ENCODE measurements at places on chromosomes 6 and 20. TPM values are rescaled to one million over a fixed set of nuclear protein-coding genes. Genes with fewer than 3 reads are reported as not detected.

GRCh38 chr6:25215881-25216280 lies 63.3 kb upstream of the CARMIL1 start:
- no peak for DNase-seq

- peak; percentile 82 for DNase-seq
Measured at GRCh38 chr6:53484476-53485280, 60.2 kb downstream of the GCLC start.

Gene CD40
- 15.8 TPM for total RNA-seq

GRCh38 chr6:102340311-102340710 lies 946.8 kb downstream of the GRIK2 start:
- no peak for DNase-seq

DNA sequence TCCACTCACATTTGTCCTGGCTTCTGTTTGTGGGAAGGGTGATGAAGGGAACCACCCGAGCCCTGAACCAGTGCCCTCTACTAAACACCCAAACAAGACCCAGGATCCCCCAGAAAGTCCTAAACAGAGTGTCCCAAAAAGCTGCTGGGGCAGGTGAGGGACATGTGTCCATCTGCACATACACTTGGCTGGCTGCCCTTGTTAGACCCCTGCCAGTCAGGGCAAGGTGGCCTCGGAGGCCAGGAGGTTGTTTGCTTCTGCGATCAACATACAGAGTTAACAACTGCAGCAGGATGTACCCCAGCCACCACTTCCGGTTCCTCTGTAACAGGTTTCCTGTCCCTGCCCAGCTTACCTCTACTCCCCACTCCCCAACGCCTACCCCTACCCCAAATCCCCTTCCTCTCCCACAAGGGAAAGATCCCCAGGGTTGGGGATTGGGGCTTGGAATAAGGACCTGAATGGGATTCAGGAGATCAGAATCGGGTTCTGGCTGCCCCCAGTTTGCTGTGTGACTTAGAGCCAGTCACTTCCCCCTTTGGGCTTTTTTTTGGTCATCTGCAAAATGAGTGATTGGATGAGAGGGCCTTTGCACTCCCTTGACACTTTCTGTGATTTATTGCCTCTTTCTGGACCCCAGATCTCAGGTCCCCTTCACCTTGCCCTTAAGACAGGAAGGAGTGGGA lies 13.9 kb downstream of the DEF6 start:
- DNase-seq: no peak

GRCh38 chr6:144769142-144769541 lies 484.0 kb downstream of the UTRN start:
- DNase-seq: no peak

Gene BPI
- 0.72 TPM for total RNA-seq

DNA sequence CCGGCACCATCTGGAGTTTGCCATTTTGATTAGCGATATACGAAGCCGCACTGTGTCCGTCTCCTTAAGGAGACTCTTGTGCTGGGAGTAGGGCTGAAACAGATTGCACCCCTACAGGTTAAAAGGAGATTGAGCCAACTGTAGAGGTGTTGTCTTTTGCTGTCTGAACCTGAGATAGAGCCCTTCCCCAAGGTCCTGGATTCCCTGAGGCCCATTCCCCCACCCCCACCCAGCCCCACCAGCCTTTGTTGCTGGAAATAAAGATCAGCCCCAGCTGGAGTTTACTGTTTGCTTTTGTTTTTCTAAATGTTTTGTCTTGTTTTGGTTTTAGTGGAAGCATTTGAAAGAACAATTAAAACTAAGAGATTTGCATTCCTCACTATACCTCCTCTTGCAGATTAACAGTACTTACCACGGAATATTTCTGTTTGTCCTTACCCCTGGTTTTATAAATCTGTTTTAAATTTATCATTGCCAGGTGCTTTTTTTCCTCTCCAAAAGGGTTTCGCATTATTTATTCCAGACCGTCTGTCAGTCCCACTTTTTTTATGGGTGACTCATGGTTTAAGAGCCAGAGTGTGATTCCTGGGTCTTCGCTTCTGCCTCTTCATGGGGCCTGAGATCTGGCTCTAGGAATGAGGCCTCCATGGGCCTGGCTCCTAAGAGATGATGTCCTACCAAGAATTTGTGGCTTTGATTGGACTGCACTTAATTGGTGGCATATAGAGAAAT lies 169.2 kb downstream of the DTNBP1 start:
- DNase-seq: no peak

DNA sequence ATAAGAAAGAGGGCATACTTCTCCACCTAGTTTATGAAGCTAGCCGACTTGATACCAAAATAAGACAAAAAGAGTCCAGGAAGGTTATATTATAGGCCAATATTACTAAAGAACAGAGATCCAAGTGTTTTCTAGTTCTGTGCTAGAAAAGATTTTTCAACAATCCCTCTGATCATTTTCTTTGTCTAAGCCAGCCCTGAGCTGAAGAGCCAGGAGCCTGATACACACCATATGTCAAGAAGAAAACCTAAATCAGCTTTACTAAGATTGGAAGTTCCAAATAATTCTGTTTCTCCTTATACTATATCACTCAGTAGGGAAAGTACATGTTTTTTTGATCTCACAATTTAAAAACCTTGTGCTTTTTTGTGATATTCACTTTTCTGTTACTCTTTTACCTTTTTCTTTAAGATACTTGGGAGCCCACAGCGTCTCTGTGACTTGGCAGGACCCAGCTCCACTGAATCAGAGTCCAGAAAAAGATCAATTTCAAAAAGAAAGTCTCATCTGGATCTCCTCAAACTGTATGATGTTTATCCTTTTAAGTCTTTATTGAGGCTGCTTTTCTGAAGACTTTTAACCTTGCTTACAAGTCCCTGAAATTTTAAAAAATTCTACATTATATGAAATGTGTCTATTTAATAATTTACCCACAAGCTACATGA lies 43.0 kb upstream of the PBOV1 start:
- no peak for DNase-seq

- DNase-seq: no peak
Measured at GRCh38 chr6:148514091-148514845, 171.6 kb downstream of the SASH1 start.

Gene DNAH8
- total RNA-seq: 0.03 TPM

- DNase-seq: no peak
Measured at GRCh38 chr6:447381-448165, 56.0 kb downstream of the IRF4 start.

- DNase-seq: no peak
Measured at GRCh38 chr6:5305968-5306626, 44.8 kb downstream of the FARS2 start.

Gene CENPQ
- 3.5 TPM for total RNA-seq

DNA sequence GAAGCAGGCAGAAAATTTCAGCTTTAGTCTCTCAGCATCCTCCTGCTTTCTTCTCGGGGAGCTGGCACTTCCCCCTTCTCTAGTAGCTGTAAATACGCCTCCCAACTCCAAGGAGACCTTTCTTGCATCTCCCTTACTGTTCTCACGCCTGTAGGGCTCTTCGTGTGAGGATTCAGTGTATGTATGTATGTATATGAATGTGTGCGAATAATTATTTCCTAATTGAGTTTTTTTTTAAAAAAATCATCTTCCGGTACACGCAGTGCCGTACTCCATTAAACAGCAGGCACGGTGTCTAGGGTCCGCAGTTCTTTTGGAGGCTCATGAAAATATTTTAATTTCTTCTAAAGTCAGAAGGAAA lies 85.4 kb downstream of the HFE start:
- peak; percentile 19 for DNase-seq

- DNase-seq: no peak
Measured at GRCh38 chr6:157406661-157407060, 25.7 kb downstream of the ZDHHC14 start.

Gene CDSN
- 0.17 TPM for total RNA-seq

- DNase-seq: no peak
Measured at GRCh38 chr20:39083761-39084160, 121.6 kb downstream of the DHX35 start.

Gene ADGRG6
- 13.9 TPM for total RNA-seq

Gene MYBL2
- 1.6 TPM for total RNA-seq

DNA sequence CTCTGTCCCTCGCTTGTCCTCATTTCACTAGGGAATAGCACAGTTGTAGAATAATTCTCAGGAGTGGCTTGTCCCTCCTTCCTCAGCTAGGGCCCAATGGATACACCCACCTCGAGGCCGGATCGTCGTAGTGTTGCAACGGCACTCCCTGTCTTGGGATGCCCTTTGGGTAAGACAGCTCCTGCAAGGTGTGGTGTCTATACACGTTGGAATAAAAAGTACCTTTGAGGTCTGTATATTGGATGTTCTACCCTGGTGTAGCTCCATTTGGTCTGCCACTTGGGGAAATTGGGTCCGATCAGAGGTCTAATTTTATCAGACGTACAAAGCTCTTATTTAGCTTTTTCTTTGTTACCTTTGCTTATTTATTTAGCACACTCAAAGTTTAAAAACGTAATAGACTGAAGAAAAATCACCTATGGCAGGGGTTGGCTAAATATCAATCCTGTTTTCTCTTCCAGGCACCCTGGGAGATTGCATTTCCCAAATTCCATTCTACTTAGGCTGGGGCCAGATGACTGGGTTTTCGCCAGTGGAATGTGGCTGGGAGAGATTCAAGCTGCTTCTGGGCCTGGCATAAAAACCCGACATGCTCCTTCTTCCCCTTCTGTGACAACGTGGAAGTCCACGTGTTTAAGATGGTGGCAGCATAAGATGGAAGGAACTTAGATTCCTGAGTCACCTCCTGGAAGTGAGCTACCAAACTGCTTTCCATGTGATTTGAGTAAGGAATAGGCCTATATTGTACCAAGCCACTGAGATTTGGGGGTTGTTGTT lies 82.3 kb upstream of the CD83 start:
- peak; percentile 33 for DNase-seq

DNA sequence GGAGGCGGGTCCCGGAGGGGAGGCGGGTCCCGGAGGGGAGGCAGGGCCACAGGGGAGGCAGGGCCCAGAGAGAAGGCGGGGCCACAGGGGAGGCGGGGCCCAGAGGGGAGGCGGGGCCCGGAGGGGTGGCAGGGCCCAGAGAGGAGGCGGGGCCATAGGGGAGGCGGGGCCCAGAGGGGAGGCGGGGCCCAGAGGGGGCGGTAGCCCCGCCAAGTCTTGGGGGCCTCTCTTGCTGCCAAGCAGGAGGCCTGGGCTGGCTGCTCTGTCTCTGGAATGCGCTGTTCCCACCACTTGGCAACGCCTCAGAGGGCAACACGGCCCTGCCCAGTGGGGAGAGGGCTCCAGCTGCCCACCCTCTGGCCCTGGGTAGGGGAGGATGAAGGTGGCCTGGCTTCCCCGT lies 80.5 kb downstream of the YTHDF1 start:
- DNase-seq: no peak

DNA sequence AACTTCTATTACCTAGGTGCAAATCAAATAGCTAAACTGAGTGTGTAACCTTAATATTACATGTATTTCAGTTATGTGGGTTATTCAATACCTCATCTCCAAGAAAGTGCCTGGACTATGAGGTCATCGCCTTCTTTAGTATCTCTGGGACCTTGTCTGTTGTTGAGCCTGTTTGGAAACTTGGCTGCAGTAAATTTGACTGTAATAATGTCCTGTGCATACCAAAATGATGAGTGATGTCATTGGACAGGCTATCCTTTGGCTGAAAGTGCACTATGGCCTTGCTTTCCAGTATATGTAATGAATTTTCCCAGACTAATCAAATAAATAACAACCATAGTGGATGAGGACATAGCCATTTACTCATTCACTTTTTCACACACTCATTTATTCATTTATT lies 455.1 kb downstream of the ADGRB3 start:
- DNase-seq: no peak

Gene OR2H1
- not detected for total RNA-seq

- DNase-seq: peak; percentile 27
Measured at GRCh38 chr6:113859349-113860180, 2.4 kb downstream of the MARCKS start.

- no peak for DNase-seq
Measured at GRCh38 chr6:38477680-38478260, 162.0 kb downstream of the BTBD9 start.

DNA sequence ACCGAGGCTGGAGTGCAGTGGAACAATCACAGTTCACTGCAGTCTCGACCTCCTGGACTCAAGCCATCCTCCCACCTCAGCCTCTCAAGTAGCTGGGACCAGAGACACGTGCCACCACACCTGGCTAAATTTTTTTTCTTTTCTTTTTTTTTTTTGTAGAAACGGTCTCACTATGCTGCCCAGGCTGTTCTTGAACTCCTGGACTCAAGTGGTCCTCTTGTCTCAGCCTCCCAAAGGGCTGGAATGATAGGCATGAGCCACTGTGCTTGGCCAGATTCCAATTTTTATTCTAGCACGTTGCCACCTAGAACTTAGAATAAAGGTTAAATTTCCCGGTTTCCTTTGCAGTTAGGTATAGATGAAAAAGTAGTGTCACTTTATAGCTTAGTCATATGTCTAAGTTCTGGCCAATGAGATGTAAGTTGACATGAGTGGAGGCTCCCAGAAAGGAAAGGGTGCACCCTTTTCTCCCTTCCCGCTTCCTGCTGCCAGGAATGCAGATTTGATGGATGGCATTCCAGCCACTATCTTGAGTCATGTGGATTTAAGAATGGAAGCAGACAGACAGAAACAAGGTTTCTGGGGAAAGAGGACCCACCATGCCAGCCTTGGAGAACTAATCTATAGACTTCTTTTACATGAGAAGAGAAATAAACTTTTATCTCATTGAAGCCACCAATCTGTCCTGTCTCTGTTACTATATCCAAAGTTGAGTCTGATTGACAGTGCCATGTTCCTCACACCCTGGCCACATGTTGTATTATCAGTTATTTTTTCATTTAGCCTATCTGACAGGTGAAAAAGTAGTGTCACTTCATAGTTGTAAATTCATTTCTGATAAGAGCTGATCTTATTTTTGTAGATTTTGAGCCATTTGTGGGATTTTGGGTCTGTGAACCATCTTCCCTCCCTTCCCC lies 60.6 kb upstream of the NCOA3 start:
- DNase-seq: no peak

- no peak for DNase-seq
Measured at GRCh38 chr6:47146431-47147174, 104.5 kb upstream of the ADGRF1 start.

- DNase-seq: no peak
Measured at GRCh38 chr20:6075428-6076219, 21.8 kb upstream of the LRRN4 start.

DNA sequence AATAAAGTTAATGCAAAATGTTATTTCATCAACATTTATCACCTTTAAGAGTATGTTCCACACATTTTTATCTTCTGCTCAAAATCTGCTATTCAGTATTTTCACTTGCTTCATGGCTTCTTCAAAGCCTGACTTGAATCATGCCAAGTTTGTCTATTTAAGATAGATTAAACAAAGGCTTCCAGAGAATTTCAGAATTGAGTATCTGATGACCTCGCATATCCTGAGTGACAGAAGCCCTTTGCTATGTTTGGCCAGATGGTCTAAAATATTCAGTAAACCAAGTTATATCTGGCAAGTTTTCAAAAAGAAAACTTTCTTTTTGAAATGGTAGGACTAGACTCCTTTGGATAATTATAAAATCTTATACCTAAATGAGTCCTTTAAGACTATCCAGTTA lies 348.9 kb upstream of the KCNQ5 start:
- no peak for DNase-seq

Gene TCF15
- 0.37 TPM for total RNA-seq

Gene FRMD1
- not detected for total RNA-seq

Gene PLA2G7
- total RNA-seq: 1.8 TPM

- DNase-seq: no peak
Measured at GRCh38 chr20:63261060-63261794, 7.0 kb upstream of the NKAIN4 start.

GRCh38 chr20:32546918-32547752 lies 38.0 kb downstream of the NOL4L start:
- no peak for DNase-seq

Measured in mucosa of gallbladder (tissue), 1 donor.